A549 (cell line): ENCODE measurements at places on chromosomes 12 and 14. TPM values are rescaled to one million over a fixed set of nuclear protein-coding genes. Genes with fewer than 3 reads are reported as not detected.

The CPSF2 gene
- 50.7 to 57.3 TPM (median 54.6 TPM) in 3 replicates for polyA plus RNA-seq

GRCh38 chr14:54712465-54713200 lies 145.7 kb downstream of the SAMD4A start:
- no peak for DNase-seq

GRCh38 chr12:45425426-45425825 lies 209.5 kb downstream of the ANO6 start:
- no peak for DNase-seq

The METTL25 gene
- polyA plus RNA-seq, result 3.1 to 3.8 TPM (median 3.1 TPM) in 3 replicates

GRCh38 chr12:114888928-114889584 lies 205.1 kb upstream of the TBX3 start:
- DNase-seq, result no peak

DNA sequence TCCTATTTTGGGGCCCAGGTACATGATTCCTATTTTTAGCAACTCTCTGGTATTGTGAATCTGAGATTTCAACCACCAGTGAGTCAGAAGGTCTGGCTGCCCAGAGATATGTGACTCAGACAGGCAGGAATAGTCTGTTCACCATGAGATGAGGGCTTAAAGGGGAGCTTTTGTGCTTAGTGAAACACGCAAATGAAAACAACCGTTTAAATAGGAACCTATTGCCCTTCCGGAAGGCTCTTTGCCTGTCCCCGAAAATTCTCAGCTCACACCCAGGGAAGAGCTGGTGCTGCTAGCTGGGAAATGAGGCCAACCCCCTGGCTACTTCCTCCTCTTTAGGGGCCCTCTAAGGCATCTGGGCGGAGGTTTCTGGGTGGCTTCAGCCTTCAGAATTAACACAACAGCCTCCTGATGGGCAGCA lies 283.6 kb downstream of the CACNA1C start:
- no peak for DNase-seq

- no peak for DNase-seq
These were observed 39.8 kb downstream of the RNF34 start for GRCh38 chr12:121439715-121440114.

The NGDN gene
- polyA plus RNA-seq, result 62.9 to 68.3 TPM (median 63.5 TPM) in 3 replicates

DNA sequence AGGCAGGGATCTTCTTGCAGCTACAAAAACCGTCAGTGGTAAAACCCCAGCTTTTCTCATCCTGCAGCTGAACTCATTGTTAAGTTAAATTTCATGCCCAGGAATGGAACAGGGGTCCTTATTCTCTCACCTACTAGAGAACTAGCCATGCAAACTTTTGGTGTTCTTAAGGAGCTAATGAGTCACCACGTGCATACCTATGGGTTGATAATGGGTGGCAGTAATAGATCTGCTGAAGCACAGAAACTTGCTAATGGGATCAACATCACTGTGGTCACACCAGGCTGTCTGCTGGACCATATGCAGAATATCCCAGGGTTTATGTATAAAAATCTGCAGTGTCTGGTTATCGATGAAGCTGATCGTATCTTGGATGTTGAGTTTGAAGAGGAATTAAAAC lies 68.9 kb downstream of the DCAF5 start:
- no peak for DNase-seq

GRCh38 chr14:50062438-50063085 lies 53.8 kb downstream of the VCPKMT start:
- peak; percentile 63 for DNase-seq

- peak; percentile 27 for DNase-seq
These were observed 252.2 kb downstream of the BTG1 start for GRCh38 chr12:91893476-91893875.

- no peak for DNase-seq
These were observed 275.9 kb downstream of the FBXL14 start for GRCh38 chr12:1318327-1319031.

The KRT72 gene
- not detected in 3 replicates for polyA plus RNA-seq

DNA sequence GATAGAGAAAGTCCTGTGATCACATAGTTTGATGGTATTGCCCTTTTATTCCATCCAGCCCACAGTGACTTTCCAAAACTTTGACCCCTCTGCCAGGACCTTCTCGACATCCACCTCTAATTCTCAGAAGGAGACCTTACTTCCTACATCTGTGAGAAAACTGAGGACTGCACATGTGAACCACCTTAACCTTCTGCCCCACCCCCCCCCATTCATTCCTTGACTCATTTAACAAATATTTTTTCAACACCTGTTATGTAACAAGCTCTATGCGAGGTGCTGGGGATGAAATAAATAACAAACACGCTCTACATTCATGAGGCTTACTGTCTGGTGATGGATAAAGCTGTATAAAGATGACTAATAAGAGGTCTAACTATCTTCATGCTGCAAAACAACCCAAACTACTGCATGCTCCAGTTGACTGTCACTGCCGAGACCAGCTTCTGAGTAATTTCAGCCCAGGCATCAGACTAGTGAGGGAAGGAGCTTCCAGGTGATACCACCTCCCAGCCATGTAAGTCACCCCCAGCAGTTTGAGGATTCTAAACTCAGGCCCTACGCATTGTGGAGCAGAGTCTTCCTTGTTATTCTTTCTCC lies 1.9 kb upstream of the HAL start:
- no peak for DNase-seq

The RASSF8 gene
- polyA plus RNA-seq, result 5.1 to 5.7 TPM (median 5.3 TPM) in 3 replicates

- DNase-seq, result no peak
These were observed 21.6 kb upstream of the TMCC3 start for GRCh38 chr12:94671917-94672316.

The BDKRB1 gene
- polyA plus RNA-seq, result 2.6 to 3.3 TPM (median 2.8 TPM) in 3 replicates

The AKAP6 gene
- 0.22 to 0.37 TPM (median 0.27 TPM) in 3 replicates for polyA plus RNA-seq

- DNase-seq, result no peak
These were observed 91.6 kb upstream of the HIF1A start for GRCh38 chr14:61603736-61604135.

The GUCY2C gene
- polyA plus RNA-seq, result not detected in 3 replicates

The NFATC4 gene
- polyA plus RNA-seq, result 0.04 to 0.25 TPM (median 0.10 TPM) in 3 replicates

DNA sequence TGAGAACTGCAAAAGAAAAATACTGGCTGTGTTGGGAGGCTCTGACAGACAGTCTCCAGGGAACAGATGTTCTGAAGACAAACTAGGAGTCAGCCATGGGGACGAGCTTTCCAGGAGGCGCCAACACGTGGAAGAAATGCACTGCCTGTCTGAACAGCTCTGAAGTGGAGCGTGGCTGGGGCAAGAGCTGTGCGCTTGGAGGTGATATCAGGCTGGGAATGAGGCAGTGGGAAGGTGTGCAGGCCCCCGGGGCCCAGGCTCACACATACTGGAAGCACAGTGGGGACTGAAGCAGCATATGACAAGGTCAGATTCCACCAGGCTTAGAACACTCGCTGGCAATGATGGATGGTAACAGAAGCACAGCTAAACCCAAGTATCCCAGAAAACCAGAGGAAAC lies 17.5 kb downstream of the APPL2 start:
- DNase-seq, result no peak

GRCh38 chr14:86902176-86902950 lies 1090.6 kb downstream of the GALC start:
- DNase-seq, result no peak

The RND1 gene
- polyA plus RNA-seq, result 16.8 to 28.7 TPM (median 26.5 TPM) in 3 replicates
